Amniotic stem cell (primary cell): ENCODE measurements at places on chromosomes 2 and 18.

GRCh38 chr18:26839609-26840008 lies 25.9 kb downstream of the AQP4 start:
- no peak for DNase-seq

DNA sequence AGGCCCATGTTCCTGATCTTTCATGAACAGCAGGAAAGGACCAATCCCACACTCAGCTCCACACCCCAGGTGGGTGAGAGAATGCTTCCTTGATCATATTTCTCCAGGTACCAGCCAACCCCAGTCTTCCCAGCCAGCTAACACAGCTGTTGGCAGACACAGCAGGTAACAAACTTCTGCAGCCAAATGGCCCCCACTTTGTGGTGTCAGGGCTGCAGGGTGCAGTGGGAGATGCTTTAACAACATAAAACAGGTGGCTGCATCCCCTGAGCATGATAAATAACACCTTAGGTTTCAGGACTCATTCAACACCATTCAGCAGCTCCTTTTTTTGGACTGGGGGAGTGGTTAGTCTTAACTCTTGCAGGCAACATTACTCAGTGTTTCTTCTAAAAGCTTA lies 76.7 kb upstream of the ACAA2 start:
- DNase-seq: no peak

DNA sequence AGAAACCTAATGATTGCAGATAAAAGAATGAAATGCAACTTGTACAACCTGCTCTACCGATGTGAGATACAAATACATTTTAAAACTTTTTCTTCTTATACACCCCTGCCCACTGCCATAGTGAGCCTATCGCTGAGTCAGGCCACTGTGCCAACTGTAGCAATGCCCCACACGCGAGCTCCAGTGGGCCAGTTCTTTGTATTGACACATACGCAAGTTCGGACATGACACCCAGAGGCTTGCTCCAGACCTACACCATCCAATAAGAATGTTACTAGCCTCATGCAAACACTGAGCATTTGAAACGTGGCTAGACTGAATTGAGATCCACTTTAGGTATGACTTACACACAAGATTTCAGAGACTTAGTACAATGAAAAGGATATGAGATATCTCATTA lies 340.1 kb downstream of the ARHGAP15 start:
- no peak for DNase-seq

DNA sequence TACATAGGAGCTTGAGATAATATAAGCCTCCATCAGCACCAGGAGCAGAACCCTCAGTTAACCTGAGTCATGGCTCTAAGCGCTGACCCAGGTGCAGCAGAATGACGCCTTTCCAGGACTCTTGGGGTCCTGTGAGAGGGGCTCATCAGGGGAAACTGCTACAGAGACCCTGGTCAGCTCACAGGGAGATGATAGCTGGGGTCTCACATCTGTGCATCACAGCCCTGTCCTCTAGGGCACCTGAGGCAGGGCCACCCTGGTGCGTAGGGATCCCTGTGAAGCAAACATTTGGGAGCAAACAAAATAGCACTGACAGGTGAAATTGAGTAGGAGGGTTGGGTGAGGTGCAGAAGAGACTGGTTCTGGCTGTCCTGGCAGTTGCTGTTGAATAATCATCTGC lies 219.2 kb downstream of the SH3RF3 start:
- no peak for DNase-seq

GRCh38 chr2:128369602-128370467 lies 51.2 kb upstream of the HS6ST1 start:
- DNase-seq: no peak

DNA sequence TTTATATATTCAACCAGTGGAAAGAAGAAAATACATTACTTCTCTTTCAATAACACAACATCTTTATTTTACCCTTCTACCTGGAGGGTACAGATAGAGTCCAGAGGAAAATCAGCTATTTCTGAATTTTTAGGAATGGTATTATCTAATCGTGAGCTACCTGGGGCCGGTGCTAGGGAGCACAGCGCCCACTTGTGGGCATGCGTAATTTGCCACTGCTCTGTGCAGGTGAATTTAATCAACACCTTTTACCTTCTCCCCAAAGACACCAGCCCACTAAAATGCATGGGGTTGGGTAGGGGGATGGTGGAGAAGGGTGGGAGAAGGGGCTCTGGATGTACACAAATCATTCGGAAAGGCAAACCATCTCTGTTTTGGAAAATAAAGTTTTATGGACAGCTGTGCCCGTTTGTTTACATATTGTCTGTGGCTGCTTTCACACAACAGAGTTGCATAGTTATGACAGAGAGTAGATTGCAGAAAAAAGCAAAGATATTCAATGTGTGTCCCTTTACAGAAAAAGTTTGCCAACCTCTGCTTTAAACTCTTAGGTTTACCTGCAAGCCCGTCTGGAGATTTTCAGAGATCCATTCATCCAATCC lies 51.5 kb upstream of the DCC start:
- no peak for DNase-seq

GRCh38 chr18:8045884-8046281 lies 478.8 kb downstream of the PTPRM start:
- DNase-seq: no peak

- no peak for DNase-seq
These were observed 87.0 kb upstream of the ITGA6 start for GRCh38 chr2:172340394-172340793.

DNA sequence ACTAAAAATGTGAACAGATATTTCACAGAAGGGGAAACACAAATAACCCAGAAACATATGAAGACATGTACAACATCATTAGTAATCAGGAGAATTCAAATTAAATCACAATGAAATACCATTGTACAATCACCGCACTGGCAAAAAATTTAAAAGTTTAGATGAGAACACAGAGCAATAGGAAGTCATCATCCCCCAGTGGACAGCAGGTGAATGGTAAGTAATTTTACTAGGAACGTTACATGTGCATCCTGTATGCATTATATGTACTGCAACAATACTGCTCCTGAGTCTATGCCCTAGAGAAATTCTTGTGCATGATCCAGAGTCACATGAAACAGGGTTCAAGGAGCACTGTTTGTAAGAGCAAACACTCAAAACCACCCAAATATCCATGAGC lies 713.8 kb downstream of the NRXN1 start:
- DNase-seq: no peak

DNA sequence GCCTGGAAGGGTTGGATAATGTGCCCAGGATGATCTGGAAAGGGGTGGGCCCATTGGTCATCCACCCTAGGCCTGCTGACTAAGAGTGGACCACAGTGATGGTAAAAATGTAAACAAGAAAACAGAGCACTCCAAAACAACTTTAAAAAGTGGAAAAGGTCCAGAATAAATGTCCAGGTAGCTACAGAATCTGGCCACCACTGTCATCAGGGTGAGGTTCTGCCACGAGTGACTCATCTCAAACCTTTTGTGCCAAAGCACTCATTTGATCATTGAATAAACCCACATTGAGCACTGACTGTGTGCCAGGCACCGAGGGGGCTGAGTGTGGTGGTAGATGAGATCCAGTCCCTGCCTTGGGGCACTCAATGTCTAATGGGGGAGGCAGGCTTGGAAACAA lies 64.9 kb downstream of the EMX1 start:
- no peak for DNase-seq

GRCh38 chr18:58321986-58322385 lies 278.0 kb downstream of the NEDD4L start:
- peak; percentile 78 for DNase-seq

DNA sequence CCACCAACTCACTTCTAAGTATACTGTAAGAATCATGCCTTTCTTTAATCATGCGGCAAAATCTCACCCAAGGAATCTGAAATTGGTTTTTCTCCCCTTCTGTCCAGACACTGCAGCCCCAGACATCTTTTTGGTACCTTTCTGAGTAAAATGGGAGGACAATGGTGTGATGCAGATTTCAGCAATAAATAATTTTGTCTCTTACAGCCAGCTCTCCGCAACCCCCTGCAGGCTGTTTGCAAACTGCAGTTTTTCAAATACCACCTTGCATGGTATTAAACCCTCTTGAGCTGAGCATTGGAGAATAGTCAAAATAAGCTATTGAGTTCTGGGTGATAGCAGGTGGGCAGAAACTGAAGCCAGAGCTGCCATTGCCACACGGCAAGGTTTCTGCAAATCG lies 32.2 kb downstream of the GPR39 start:
- DNase-seq: no peak
